Fibroblast of mammary gland (primary cell): ENCODE measurements at places on chromosomes 2 and 18.

DNA sequence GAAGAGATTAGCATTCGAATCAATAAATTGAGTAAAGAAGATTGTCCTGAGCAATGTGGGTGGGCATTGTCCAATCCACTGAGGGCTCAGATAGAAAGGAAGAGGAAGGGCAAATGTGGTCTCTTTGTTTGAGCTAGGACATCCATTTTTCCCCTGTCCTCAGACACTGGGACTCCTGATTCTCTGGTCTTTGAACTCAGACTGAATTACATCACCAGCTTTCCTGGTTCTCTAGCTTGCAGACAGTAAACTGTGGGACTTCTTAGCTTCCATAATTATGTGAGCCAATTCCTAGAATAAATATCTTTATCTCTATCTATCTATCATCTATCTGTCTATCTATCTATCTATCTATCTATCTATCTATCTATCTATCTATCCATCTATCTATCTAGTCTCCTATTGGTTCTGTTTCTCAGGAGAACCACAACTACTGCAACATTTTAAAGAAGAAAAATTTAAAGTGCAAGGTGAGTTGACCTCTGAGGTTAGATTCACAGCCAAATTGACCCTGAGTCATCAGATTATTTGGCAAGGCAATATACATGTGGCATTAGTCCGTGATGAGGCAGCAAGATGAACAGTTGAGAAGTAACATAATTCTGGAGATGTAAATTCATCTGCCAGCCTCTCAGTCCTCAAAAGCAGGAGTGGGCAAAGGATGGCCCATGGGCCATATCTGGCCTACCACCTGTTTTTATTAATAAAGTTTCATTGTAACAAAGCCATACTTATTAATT lies 191.4 kb downstream of the PDE11A start:
- peak; percentile 15 for DNase-seq

GRCh38 chr18:27467073-27467472 lies 282.0 kb upstream of the CHST9 start:
- DNase-seq: no peak

GRCh38 chr2:241750076-241750840 lies 15.8 kb downstream of the D2HGDH start:
- DNase-seq: no peak

GRCh38 chr2:142285480-142285879 lies 154.7 kb upstream of the LRP1B start:
- DNase-seq: no peak

DNA sequence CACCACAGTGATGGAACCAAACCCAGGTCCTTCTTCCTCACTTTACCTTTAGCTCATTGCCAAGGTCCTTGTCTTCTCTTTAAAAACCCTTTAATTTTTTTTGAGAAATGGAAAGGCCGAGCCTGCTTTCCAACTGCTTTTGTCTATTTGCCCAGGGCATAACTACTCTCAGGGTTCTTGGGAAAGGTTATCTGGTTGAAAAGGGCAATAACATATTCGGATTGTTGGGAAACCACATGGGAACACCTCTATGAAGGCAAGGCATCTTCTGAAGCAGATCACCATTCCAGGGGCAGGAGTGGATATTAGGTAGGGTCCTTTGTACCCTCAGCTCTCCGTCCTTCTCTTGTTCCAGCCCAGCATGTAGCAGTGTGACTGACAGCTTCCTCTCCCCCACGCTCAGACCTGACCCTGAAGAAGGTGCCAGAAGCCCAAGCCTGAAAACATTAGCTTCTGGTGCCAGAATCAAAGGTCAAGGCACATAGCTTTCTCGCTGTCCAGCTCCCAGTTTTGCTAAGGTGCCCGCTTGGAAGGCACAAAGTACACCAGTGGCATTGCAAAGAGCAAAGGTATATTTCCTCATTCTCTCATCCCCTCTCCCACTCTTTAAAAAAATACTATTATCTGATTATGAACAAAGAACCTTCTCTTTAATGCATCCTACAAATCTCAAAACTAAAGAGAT lies 123.2 kb upstream of the LINC00305 start:
- no peak for DNase-seq

DNA sequence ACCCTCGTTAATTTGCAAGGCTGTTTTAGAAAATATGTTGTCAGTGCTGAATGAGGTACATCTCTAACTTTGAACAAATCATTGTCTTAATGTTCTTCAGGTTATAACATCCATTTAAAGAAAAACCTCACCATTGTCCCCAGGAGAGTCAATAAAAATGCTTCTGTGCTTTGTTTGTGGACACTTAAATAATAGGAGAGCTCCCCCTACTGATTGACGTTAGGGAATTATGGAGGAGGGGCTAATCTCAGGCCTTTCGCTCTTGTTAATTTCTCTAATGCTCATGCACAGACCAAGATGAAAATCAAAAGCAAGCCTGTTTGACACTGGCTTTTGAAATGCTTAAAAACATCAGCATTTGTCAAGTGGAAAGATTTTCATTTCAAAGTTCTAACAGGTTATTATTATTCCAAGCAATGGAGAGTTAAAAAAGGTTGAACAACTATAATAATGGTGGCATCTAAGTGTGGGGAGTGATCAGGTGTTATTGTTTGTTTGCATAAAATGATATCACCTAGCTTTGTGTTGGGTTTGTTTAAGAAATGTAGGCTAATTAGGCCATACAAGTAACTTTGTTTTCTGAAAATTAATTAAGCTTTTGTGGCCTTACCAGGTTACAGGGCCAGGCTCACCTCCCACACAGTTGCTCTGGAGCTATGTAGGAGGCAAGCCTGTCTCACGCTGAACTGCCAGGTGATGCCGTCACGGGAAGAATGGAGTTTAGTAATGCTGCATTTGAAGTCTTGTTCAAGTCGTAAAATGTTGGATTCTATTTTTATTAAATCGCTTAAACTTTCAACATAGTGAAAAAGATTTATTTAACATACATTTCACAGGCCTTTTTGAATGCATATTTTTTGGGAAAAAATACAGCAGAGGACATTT lies 51.7 kb upstream of the SMIM21 start:
- DNase-seq: peak; percentile 73

GRCh38 chr2:231930593-231931281 lies 4.5 kb upstream of the NPPC start:
- DNase-seq: peak; percentile 84

- no peak for DNase-seq
Observed at GRCh38 chr2:118939994-118940393, 2.0 kb upstream of the MARCO start.

GRCh38 chr2:24821433-24821891 lies 28.2 kb downstream of the CENPO start:
- DNase-seq: no peak

GRCh38 chr18:8619835-8620577 lies 10.8 kb downstream of the RAB12 start:
- no peak for DNase-seq

- DNase-seq: no peak
Observed at GRCh38 chr2:10019602-10020400, 23.5 kb upstream of the KLF11 start.

DNA sequence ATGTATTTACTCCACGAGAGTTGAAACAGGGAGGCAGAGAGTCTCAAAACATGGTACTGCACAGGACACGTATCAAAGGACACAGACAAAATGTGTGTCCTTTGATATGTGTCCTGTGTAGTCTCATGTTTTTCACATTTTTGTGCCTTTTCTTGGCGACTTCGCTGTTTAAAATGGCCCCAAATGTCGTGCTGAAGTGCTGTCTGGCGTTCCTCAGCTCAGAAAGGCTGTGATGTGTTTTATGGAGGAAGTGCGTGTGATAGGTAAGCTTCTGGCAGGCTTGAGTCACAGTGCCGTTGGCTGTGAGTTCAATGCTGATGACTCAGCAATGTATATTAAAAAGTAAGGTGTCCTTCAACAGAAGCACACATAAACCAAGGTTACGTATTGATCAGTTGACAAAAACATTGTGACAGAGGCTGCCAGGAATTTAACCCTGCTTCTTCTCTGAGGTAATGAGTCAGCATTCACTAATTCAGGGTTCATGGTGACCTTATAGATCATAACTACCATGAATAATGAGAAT lies 78.2 kb downstream of the DYSF start:
- DNase-seq: peak; percentile 67

- no peak for DNase-seq
Observed at GRCh38 chr2:16763493-16763899, 97.9 kb upstream of the CYRIA start.

DNA sequence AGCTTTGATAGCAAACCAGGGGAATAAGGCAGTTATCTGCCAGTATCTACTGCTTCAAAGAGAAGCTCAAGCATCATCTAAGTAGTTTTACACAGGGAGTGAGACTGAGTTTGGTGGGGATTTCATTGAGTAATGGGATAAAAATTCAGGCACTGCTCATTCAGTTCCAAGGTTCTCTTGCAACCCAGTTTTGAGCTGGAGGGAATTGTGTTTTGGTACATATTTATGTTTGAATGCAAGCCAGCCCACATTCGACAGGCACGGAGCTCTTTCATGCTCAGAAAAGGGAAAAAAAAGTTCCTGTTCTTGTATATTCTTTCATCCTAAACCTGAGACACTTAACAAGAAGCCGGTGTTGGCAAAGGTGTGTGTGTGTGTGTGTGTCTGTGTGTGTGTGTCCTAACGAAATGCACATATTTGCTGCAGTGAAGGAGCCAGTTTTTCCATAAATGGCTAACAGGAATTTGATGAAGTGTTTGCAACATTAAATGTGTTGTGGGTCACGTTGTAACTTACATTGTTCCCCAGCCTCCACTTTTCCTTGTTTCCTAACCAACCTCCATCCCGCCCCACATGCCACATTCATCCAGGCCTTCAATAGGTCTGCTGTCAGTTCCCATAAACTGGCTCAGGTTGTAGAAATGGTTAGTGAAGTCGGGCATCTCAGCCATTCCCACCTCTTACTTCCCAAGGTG lies 311.1 kb downstream of the TXNL1 start:
- peak; percentile 31 for DNase-seq

GRCh38 chr2:72263776-72264060 lies 116.1 kb upstream of the CYP26B1 start:
- no peak for DNase-seq
